ENCODE measurements at places on chromosomes 7 and 10.

GRCh38 chr7:20344396-20344795 lies 13.7 kb downstream of the ITGB8 start:
- no peak for DNase-seq

DNA sequence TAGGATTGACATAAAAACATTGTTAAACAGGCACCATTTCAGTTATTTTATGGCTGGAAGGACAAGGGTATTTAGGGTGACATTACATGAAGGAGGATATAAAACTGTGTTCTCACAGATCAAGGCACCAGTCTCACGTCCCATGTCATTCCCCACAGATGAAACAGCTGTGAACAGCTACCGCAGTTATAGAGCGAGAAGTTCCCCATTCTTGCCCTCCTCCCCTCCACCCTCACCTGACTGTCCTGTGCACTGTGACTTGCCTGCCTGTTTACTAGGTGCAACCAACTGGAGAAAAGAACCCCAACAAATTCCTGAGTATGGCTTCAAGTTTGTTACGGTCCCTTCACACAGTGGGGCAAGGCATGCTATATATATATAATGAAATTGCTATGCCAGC lies 141.6 kb downstream of the SND1 start:
- DNase-seq, result no peak

DNA sequence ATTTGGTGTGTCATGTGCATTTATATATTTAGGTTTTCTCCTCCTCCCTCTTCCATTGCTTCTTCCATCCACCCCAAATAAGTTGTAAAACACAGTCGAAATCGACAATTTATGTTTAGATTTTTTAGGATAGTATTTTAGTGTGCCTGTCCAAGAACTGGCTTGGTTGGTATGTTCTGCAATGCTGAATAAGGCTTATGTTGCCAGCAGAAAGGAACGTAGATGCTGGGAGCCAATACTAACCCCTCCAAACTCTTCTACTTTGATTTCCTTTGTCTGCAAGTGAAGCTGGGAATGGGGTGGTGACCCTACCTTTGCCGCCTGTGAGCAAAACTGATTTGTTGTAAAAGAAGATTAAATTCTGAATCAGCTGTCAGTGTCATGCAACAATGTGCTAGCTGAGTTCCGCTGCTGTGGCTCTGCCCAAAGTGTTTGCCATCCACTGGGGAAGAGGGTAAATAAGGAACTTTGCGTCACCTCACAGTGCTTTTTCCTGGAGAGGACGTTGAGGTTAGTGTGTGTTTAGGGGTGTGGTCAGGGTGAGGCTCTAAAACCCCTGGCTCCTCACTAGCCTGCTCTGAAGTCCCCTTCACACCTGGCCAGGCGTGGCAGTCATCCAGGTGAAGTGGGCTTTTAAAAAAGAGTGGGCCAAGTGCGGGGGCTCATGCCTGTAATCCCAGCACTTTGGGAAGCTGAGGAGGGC lies 44.4 kb downstream of the TACC2 start:
- no peak for DNase-seq

- no peak for DNase-seq
Observed at GRCh38 chr10:46031648-46032532, 1.5 kb upstream of the NCOA4 start.

- no peak for DNase-seq
Observed at GRCh38 chr7:77714195-77714594, 17.9 kb downstream of the RSBN1L start.

- DNase-seq, result no peak
Observed at GRCh38 chr10:133359554-133359971, 1.7 kb upstream of the FUOM start.

DNA sequence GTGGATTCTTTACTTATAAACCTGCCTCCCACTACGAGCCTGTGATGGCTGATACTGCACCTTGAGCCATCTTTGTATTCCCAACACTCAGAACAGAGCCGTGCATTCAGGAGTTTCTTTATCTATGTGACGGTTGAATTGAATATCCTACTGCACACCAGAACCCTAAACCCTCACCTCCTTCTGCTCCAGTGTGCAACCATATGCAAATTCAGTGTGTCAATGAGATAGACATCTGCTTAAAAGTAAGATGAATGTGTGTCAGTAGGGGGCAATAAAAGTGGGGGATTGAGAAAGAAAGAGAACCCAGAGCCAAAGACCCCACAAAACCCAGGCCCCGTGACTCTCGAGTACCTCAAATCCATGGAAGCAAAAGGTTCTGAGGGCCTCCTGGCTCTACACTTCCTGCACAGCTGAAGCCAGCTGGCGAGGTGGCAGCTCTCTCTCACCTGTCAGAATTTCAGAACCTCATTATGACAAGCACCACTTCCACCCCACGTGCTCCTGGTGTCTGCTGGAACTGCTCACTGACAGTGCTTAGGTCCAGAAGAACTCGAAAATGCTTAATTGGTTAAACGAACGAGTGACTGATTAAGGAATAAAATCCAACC lies 143.3 kb upstream of the GPR26 start:
- DNase-seq, result no peak

DNA sequence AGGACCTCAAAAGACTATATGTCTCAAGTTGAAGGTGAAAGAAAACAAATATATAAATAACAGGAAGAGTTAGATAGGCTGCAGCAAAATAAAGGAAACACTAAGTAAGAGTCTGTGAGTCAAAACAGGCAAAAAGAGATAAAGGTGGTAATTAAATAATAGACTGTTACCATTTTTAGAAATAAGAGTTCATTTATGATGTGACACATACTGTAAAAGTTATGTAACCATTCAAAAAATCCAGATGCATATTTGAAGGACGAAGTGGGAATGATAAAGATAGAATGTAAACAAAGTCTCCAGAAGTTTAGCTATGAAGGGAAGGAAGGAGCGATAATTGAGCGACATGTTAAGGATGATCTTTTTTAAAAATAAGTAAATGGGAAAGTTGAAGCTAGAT lies 50.5 kb downstream of the HECTD2 start:
- no peak for DNase-seq

GRCh38 chr7:75789361-75789924 lies 17.4 kb upstream of the CCL26 start:
- no peak for DNase-seq

GRCh38 chr7:40682696-40683095 lies 547.9 kb downstream of the SUGCT start:
- no peak for DNase-seq

- DNase-seq, result no peak
Observed at GRCh38 chr7:19116121-19117090, 1.0 kb downstream of the TWIST1 start.

- DNase-seq, result no peak
Observed at GRCh38 chr7:45599851-45600706, 25.9 kb downstream of the ADCY1 start.

DNA sequence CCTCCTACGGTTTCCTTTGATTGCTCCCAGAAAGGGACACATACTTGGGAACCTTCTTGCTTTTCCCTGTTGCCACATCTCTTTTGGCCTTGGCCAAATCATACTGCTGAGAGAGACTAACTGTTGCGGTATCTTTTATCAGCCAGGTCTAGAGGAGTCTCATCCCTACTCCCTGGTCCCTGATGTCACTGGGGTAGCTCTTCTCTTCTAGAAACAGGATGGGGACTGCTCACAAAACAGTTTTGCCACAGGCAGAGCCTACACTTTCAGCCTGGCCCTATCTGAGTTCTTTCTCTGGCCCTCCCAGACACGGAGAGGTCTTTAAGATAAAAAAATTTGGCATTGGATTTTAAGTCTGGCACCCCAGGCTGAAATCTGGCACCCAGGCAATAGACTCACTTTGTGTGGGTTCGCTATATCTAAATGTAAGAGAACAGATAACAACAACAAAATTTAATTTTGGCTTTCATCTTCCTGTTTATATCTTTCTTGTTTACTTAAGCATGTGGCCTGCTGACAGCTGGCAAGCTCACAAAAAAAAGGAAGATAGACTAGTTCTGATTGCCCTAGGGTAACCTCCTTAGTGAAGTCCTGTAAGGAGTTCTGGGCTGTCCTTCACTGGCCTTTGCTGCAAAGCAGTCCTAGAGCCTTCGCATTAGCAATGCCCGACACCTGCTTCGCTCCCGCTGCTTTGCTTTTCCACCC lies 228.3 kb upstream of the NPVF start:
- DNase-seq, result no peak

DNA sequence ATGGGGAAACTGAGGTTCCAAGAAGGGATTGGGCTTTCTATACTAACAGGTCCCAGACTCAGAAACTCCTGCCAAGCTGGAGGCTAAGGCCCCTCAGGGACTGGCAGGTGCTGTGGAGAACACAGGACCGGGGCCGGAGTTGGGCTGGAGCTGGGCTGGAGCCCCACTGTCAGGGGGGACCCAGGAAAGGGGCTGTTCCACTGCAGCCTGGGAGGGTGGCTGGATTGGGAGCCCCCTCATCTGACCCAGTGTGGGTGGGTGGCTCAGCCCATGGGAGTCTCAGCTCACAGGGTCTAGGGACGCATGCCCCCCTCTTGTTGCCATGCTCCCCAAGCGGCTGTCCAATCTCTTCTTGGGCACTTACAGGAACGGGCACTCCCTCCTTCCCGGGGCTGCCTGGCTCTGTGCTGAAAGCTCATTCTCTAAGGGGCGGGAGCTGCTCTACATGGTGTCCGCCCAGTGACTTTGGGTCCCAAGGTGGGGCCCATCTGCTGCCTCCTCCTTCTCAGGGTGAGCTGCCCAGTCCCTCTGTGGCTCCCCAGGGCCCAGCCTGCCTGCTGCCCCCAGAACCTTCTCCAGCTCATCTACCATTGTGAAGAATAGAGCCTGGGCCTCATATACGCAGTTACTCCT lies 126.5 kb downstream of the MYL10 start:
- DNase-seq, result no peak

GRCh38 chr7:36192877-36193276 lies 39.8 kb downstream of the EEPD1 start:
- no peak for DNase-seq

DNA sequence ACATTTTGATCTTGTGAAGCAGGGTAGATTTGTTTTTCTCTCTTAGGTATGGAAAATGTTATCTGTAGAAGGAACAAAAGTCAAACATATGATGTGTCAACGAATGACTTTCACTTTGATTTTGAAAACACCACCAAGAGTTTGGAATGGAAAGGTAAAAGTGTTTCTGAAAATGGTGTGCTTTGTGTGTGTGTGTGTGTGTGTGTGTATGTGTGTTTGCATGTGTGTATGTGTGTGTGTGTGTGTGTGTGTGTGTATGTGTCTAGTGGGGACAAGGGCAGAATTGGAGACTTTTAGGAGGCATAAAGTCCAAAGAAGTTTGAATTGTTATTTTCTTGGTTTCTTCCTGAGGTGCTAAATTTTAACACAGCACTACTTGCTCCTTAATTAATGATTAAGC lies 115.4 kb upstream of the PRKCQ start:
- no peak for DNase-seq

DNA sequence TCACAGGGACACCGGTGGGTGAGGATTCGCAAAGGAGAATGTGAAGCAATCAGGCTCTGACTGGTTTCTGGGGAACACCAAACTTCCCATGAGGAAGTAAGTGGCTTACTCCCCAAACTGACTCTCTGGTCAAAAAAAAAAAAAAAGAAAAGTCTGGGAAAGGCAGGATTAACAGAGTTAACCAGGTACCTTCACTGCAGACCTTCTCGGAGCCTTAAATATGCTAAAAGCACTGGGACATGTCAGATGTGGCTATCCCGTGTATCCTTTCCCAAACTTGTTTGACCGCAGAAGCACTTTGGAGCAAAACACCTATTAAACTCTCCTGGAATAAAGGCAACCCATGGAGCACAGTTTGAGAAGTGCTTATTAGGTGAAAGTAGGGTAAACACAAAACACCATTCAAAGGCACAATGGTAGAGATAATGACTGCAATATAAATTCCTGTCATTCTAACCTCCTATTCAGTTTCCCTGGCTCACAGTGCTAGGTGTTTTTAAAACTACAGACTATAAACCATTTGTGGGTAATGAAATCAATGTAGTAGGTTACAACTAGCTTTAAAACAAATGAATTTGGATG lies 44.1 kb upstream of the MXI1 start:
- no peak for DNase-seq

DNA sequence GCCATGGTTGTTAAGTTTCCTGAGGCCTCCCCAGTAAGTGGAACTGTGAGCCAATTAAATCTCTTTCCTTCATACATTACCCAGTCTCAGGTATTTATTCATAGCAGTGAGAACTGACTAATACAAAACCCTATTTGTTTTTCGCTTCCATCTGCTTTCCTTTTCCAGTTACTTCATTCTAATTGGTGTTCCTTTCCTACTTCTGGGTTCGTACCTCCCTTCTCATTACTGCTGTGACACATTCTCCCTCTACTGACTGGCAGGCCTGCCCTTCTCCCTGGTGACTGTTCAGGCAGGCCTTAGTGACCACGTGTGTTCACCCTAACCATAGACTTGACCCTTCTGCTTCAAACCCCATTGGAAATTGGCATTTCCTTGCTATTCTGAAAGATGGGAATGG lies 37.7 kb downstream of the MTURN start:
- DNase-seq, result no peak

GRCh38 chr7:157990226-157990880 lies 597.3 kb downstream of the PTPRN2 start:
- DNase-seq, result no peak

- no peak for DNase-seq
Observed at GRCh38 chr7:1610013-1610677, 40.3 kb upstream of the PSMG3 start.

DNA sequence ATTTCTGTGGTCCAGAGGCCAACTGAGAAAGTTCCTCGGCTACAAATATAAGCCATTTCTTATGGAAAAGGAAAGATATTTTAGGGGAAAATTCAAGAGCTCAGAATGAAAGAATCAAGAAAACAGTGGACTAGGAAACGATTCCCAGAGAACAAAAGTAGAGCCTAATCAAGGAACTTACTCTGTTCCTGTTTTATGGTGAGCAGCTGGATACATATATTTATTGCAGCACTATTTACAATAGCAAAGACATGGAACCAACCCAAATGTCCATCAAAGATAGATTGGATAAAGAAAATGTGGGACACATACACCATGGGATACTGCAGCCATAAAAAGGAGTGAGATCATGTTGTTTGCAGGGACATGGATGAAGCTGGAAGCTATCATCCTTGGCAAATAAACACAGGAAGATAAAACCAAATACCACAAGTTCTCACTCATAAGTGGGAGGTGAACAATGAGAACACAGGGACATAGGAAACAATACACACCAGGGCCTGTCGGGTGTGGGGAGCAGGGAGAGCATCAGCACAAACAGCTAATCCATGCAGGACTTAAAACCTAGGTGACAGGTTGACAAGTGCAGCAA lies 298.7 kb downstream of the THSD7A start:
- DNase-seq, result no peak

GRCh38 chr10:32142646-32143045 lies 86.4 kb upstream of the KIF5B start:
- DNase-seq, result no peak

GRCh38 chr10:16952610-16953009 lies 135.4 kb upstream of the RSU1 start:
- DNase-seq, result no peak

GRCh38 chr7:37007691-37008090 lies 283.4 kb upstream of the AOAH start:
- DNase-seq, result no peak

DNA sequence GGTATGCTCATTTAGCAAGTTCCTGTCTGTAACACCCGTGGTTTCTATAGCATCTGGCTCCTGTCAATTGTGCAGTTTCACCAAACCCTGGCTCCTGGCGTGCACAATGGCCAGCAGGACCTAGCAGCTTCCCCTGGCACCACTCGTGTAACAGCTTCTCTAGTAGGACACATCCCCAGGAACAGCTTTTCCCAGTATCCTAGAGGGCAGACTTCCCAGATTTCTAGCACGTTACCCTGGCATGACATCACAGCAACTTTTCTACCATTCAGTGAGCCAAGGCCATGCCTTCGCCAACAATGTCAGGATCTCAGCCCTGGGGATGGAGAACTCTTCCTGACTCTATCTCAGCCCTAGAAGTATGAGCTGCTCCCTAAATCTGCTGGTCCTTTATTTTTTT lies 6.5 kb downstream of the YME1L1 start:
- DNase-seq, result no peak

GRCh38 chr7:129503725-129504124 lies 1.4 kb downstream of the SMKR1 start:
- no peak for DNase-seq
